ENCODE measurements at places on chromosomes 16 and 17. TPM values are rescaled to one million over a fixed set of nuclear protein-coding genes. Genes with fewer than 3 reads are reported as not detected.

- no peak overlapping the region for H3K4me3 ChIP-seq
- peaks cover 21% of the 10 kb centered on the region for H3K4me1 ChIP-seq
- DNase-seq = no peak
- H3K27me3 ChIP-seq = no peaks in the 10 kb centered on the region
- peak overlapping the region; percentile 57 for H3K27ac ChIP-seq
Measured at GRCh38 chr16:87700406-87701077, 65.2 kb downstream of the KLHDC4 start.

- no peak overlapping the region for H3K27ac ChIP-seq
- no peaks in the 10 kb centered on the region for H3K36me3 ChIP-seq
- H3K4me1 ChIP-seq = no peaks in the 10 kb centered on the region
- no peaks in the 10 kb centered on the region for H3K27me3 ChIP-seq
Measured at GRCh38 chr16:63447121-63447520, 1410.9 kb upstream of the CDH8 start.

GRCh38 chr17:57228911-57229310 is 27.4 kb upstream of the MSI2 start:
- DNase-seq = no peak
- H3K27me3 ChIP-seq = no peaks in the 10 kb centered on the region

GRCh38 chr17:21400816-21401593 is 24.8 kb downstream of the KCNJ12 start:
- DNase-seq = no peak
- no peaks in the 10 kb centered on the region for H3K4me1 ChIP-seq
- no peak overlapping the region for H3K4me3 ChIP-seq
- no peaks in the 10 kb centered on the region for H3K27me3 ChIP-seq
- H3K36me3 ChIP-seq = no peaks in the 10 kb centered on the region
- H3K27ac ChIP-seq = no peak overlapping the region

Gene UTP4
- 56.5 TPM for total RNA-seq

DNA sequence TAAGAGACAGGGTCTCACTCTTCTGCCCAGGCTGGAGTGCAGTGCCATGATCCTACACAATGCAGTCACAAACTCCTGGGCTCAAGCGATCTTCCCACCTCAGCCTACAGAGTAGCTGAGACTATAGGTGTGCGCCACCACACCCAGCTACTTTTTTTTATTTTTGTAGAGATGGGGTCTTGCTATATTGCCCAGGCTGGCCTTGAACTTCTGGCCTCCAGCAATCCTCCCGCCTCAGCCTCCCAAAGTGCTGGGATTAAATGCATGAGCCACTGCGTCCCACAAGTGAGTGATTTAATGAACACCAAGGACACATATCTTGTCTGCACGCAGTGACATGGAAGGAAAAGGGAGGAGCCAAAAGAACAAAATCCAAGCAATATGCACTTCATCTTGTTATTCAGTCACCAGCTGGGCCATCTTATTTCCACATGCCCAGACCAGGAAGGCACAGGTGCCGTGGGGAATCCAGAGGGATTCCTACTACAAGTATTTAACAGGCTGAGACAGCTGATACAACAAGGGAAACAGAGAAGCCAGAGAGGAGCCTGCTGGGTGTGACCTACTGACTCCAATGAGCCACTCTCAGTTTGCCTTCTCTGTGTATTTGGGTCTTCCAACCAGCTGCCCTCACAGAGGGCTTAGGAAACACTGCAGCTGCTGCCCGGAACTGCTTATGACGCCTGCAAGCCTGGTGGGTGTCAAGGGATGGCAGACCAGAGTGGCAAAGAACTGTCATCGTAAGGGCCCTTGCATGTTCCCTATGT is 17.0 kb downstream of the LSM12 start:
- no peak overlapping the region for H3K27ac ChIP-seq
- peaks cover 5% of the 10 kb centered on the region for H3K4me1 ChIP-seq
- no peak for DNase-seq
- peaks cover 12% of the 10 kb centered on the region for H3K36me3 ChIP-seq

- peaks cover 36% of the 10 kb centered on the region for H3K4me1 ChIP-seq
- no peaks in the 10 kb centered on the region for H3K27me3 ChIP-seq
- H3K27ac ChIP-seq = peak overlapping the region; percentile 98
Measured at GRCh38 chr16:3023415-3023668, 400 bp downstream of the HCFC1R1 start.

- no peaks in the 10 kb centered on the region for H3K4me1 ChIP-seq
- H3K36me3 ChIP-seq = no peaks in the 10 kb centered on the region
- no peak overlapping the region for H3K4me3 ChIP-seq
- DNase-seq = no peak
Measured at GRCh38 chr17:51890710-51891109, 267.8 kb downstream of the CA10 start.

GRCh38 chr17:77824780-77825280 is 133.7 kb upstream of the TNRC6C start:
- H3K4me1 ChIP-seq = no peaks in the 10 kb centered on the region
- H3K36me3 ChIP-seq = no peaks in the 10 kb centered on the region
- DNase-seq = no peak
- H3K27ac ChIP-seq = no peak overlapping the region

- H3K27me3 ChIP-seq = peaks cover 17% of the 10 kb centered on the region
- H3K36me3 ChIP-seq = no peaks in the 10 kb centered on the region
- H3K4me3 ChIP-seq = no peak overlapping the region
- no peak overlapping the region for H3K27ac ChIP-seq
Measured at GRCh38 chr17:78232859-78233173, 1.4 kb downstream of the TMEM235 start.

Gene TBC1D3B
- total RNA-seq = 6.5 TPM

Gene PGP
- total RNA-seq = 26.5 TPM

GRCh38 chr17:33012522-33013033 is 20.9 kb downstream of the SPACA3 start:
- no peak overlapping the region for H3K27ac ChIP-seq
- no peaks in the 10 kb centered on the region for H3K4me1 ChIP-seq
- H3K36me3 ChIP-seq = no peaks in the 10 kb centered on the region
- H3K4me3 ChIP-seq = no peak overlapping the region
- no peaks in the 10 kb centered on the region for H3K27me3 ChIP-seq
- DNase-seq = no peak

DNA sequence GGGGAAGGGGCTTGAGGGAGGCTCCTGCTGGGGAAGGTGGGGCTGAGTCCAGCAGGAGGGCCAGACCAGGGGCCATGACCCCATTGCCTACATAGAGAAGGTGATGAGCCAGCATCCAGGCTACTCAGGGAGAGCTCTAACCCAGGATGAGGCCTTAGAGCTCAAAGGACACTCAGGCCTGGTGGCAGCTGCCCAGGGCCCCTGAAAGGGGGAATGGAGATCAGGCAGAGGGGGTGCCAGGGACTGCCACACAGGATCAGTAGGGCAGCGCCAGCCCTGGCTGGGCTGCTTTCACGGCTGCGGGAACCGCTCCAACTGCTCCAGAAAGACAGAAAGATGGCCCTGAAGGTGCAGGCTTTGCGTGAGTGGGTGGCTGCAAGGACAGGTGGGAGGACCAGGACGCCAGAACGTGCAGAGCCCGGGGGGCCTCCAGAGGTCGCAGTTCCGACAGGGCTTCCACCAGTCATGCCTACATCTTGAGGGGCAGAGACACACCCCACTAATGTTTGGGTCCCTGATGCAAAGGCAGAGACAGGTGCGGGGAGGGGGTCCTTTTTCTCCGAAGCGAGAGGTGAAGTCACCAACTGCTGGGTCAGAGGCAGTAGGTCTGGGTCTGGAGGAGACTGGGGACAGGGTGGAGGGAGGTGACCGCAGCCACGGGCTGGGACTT is 882 bp upstream of the ATP6V0C start:
- no peaks in the 10 kb centered on the region for H3K36me3 ChIP-seq
- H3K27me3 ChIP-seq = no peaks in the 10 kb centered on the region
- peak overlapping the region; percentile 60 for H3K4me3 ChIP-seq
- H3K27ac ChIP-seq = peak overlapping the region; percentile 100

Gene MYH2
- not detected for total RNA-seq

GRCh38 chr16:70683146-70683944 is 2.5 kb downstream of the MTSS2 start:
- H3K4me1 ChIP-seq = no peaks in the 10 kb centered on the region
- H3K27me3 ChIP-seq = peaks cover 6% of the 10 kb centered on the region
- no peaks in the 10 kb centered on the region for H3K36me3 ChIP-seq
- DNase-seq = no peak
- no peak overlapping the region for H3K4me3 ChIP-seq

Gene MILR1
- total RNA-seq = 1.5 TPM

GRCh38 chr16:12290165-12290564 is 313.6 kb downstream of the SNX29 start:
- no peak for DNase-seq
- H3K4me3 ChIP-seq = no peak overlapping the region
- no peaks in the 10 kb centered on the region for H3K27me3 ChIP-seq
- H3K4me1 ChIP-seq = no peaks in the 10 kb centered on the region

- DNase-seq = no peak
- H3K27me3 ChIP-seq = no peaks in the 10 kb centered on the region
- no peak overlapping the region for H3K4me3 ChIP-seq
Measured at GRCh38 chr17:72206376-72206775, 85.6 kb downstream of the SOX9 start.

DNA sequence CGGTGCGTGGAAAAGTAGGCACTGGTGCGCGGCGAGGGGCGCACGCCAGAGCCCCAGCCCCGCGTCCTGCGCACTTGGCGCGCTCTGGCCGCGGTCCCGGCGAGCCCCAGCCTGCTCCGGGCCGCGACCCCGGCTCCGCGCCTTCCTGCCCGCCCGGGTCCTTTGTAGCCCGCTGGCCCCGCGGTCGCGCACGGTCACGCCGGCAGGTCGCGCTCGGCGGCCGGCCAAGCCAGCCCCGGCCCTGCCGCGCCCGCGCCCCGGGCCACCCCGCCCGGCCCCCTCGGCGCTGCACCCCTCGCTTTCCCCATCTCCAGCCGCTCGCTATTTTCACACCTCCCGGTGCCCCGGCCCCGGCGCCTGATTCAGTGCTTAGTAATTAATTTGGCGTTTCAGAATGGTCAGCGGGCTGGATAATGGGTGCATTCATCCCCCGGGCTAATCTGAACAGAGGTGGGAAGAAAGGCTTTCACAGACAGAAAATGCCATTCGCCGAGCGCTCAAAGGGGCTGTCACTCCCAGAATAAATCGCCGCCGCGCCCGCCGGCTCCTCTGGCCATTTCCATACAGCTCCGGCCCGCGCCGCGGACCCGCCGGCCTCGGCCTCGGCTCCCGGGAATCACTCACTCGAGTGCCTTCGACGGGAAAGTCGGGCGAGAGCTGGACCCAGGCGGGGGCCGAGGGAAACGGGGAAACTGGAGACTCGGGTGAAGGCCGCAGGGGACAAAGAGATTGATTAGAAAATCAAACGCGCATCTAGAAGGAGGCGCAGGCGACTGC is 17.8 kb upstream of the NTN1 start:
- peaks cover 18% of the 10 kb centered on the region for H3K27me3 ChIP-seq
- H3K36me3 ChIP-seq = no peaks in the 10 kb centered on the region
- DNase-seq = no peak
- no peak overlapping the region for H3K27ac ChIP-seq
- peak overlapping the region; percentile 20 for H3K4me3 ChIP-seq
- H3K4me1 ChIP-seq = no peaks in the 10 kb centered on the region

Gene CNTROB
- 33.6 TPM for total RNA-seq

- DNase-seq = no peak
- H3K4me1 ChIP-seq = no peaks in the 10 kb centered on the region
- no peak overlapping the region for H3K4me3 ChIP-seq
- no peaks in the 10 kb centered on the region for H3K36me3 ChIP-seq
- no peaks in the 10 kb centered on the region for H3K27me3 ChIP-seq
Measured at GRCh38 chr17:44988044-44988942, 20.2 kb upstream of the C1QL1 start.

Gene SPATA32
- total RNA-seq = 0.21 TPM

DNA sequence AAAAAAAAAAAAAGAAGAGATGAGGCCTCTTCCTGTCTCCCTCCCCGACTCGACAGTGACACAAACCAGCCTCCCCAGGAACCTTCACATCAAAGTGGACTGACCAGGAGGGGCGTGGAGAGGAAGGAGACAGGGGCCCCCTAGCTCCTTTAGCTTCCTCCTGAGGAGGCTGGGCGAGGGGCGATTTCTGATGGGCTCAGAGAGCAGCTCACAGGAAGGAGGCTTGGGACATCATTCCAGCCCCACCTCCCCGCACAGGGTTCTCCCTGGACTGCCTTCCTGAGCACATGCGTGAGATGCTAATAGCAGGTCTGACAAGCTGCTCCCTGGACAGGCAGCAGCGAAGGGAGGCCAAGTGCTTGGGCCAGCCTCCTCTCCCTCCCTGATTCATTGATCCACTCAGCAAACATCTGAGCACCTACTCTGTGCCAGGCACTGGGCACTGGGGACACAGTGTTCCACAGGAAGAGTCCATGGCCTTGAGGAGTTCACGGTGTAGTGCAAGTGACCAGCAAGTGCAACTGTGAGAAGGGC is 14.4 kb upstream of the DOK4 start:
- no peak overlapping the region for H3K4me3 ChIP-seq
- H3K36me3 ChIP-seq = no peaks in the 10 kb centered on the region
- DNase-seq = no peak

DNA sequence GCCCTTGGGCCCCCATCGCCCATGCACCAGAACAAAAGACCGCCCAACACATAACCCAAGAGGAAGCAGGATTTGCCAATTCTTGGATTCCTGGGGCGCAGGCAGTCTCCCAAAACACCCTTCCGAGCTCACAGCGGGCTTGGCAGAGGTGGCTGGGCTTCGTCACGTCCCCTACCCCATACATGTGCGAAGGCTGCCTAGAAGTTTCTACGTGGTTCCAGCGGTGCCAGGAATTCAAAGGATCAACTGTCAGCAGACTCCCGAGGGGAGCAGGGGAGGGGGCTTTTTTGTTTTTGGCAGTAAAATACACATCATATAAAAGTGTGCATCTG is 80.8 kb upstream of the PLCG2 start:
- no peak for DNase-seq
- no peak overlapping the region for H3K27ac ChIP-seq
- no peak overlapping the region for H3K4me3 ChIP-seq
- H3K4me1 ChIP-seq = no peaks in the 10 kb centered on the region
- H3K27me3 ChIP-seq = no peaks in the 10 kb centered on the region

DNA sequence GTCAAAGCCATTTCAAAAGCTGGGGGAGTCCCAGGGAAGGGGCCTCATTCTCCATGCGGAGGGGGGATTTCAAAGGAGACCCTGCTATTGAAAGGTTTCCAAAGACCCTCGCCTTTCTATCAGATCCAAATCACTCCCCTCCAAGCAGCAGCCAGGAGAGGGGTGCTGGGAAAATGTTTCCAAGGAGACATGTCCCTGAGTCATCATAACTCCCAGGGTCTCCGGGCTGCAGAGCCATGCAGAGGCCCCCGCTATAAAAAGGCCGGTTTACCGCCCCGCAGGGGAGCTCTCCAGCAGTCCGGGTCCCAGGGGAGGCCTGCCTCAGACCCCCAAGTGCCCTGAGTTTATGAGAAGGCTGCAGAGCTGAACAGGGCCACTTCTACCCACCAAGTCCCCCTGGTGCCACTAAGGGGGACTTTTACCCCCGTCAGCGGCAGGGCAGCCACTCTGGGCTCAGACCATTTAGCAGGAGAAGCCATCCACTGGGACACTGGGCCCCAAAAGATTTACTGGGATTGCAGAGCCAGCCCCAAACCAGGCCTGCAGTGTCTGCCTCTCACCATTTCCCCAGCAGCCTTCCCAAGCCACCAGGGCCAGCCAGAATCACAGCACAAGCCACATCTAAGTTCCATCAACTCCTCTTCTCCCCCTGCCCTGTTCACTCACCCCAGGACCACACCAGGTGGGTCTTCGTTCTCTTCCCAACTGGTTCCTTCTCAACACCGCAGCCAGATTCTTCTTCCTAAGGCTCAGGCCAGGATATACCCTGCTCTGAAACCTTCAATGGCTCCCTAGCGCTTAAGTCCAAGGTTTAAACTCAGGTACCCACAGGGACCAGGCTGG is 234.4 kb downstream of the ZNF423 start:
- no peaks in the 10 kb centered on the region for H3K4me1 ChIP-seq
- no peak overlapping the region for H3K4me3 ChIP-seq
- H3K27me3 ChIP-seq = no peaks in the 10 kb centered on the region
- DNase-seq = no peak
- no peak overlapping the region for H3K27ac ChIP-seq
- no peaks in the 10 kb centered on the region for H3K36me3 ChIP-seq

All from naive thymus-derived CD4-positive, alpha-beta T cell (primary cell).